ENCODE measurements at places on chromosomes 5 and 9.

- peak; percentile 33 for DNase-seq
Observed at GRCh38 chr5:181173420-181174342, 26.3 kb downstream of the OR2V2 start.

DNA sequence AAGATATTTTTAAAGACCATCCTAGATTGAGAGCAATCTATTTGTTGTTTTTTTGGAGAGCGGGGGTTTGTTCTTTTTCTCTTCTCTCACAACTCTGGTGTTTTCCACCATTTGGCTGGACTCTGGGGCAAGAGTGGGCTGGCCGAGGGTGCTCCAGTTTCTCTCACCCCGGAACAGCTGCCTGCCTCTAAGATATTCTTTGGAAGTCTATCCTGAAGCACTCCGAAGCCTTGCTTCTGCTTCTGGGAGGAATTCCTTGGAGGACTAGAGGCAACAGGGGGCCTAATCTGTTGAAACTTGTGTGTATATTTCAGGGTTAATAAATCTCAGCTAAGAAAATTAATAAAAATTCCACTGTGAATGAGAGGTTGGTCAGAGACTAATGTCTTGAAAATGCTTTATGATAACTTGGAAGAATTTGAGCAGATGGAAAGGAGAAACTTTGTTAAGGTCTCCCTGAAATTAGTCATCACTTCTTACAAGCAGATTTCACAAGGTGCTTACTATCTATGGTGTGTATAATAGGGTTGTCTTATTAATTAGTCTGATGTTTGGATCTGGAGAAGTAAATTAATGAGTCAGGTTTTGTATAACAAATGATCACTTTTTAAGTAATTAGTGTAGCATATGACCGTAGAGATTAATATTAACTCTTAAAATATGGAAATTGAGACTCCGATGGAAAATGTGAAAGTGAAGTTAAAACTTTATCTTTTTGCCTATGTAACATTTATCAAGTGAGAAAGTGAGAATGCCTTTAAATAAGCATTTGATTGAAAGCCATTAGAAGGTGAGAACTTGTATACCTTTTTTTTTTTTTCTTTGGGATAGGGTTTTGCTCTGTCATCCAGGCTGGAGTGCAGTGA lies 4.0 kb downstream of the MAN2A1 start:
- DNase-seq = no peak

- no peak for DNase-seq
Observed at GRCh38 chr9:132885720-132886333, 7.1 kb downstream of the SPACA9 start.

- no peak for DNase-seq
Observed at GRCh38 chr5:127330116-127330515, 39.5 kb downstream of the MEGF10 start.

- DNase-seq = no peak
Observed at GRCh38 chr5:163914910-163915309, 409.5 kb downstream of the MAT2B start.

DNA sequence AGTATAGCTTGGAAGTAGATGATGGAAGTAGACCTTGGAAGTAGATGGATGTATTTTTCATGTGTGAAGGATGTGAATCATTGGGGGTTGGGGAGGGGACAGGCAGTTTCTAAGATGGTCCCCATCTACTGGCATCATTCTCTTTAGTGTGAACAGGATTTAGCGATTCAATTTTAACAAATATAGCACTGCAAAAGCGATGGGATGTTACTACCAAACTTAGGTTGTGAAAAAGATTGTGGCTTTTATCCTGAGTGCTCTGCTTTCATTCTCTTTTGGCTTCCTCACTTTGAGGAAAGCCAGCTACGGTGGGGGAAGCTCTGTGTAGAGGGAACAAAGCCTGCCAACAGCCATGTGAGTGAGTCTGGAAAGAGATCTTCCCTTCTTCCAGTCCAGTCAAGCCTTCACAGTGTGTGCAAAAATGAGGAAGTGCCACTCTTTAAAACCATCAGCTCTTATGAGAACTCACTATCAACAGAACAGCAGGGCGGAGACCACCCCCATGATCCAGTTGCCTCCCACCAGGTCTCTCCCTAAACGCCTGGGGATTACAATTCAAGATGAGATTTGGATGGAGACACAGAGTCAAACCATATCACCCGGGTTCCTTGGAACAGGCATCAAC lies 441.4 kb downstream of the SH3GL2 start:
- DNase-seq = no peak

GRCh38 chr5:79133121-79133656 lies 21.6 kb downstream of the BHMT start:
- no peak for DNase-seq

DNA sequence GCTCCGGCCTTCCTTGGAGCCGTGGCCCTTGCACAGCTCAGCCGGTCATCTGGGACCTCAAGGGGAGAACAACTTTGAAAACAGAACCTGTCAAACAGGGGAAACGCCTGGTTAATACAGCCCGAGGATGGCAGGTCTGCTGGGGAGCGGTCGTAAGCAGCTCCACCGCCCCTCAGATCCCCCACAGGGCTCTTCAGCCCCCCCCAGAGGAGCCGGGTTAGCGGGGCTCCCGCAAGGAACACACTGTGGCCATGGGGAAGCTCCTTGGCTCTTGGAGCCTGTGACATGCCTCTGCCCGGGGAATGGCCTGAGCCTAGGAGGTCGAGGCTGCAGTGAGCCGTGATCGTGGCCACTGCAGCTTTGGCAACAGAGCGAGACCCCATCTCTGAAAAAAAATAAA lies 6.8 kb downstream of the TMEM250 start:
- no peak for DNase-seq

DNA sequence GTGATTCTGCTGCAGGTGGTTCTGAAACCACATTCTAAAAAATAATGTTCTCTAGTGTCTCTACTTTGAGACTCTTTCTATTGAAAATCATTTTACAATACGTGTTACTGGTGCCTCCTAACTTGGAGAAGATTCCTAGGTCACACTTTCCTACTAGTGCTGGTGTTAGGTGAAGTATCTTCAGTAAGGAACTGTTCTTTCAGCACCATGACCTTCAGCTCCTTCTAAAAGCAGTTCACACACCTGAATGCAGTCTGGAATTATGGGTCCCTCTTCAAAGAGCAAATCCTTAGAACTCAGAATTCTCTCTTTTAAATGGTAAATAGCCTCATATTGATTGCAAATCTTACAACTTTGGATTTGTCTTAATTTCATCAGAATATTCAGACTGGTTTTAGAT lies 10.6 kb upstream of the DPYSL3 start:
- DNase-seq = no peak

- no peak for DNase-seq
Observed at GRCh38 chr5:145978708-145979107, 42.3 kb downstream of the SH3RF2 start.

DNA sequence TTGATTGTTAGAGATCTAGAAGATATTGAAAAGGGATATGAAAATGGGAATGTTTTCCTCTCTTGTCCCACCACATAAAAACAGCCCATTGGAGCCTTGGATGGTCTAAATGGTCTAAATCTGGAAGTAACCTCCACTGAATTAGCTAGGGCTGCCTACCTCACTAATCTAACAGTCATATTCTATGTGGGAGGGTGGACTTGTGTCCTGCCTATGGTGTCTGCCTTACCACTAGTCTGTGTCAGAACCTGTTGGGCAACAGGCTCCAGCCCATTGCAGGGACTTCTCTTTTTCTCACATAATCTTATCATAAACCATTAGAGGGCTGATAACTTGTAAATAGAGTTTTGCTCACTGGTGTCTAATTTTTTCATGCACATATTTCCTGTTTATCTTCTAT lies 548.8 kb upstream of the CDH18 start:
- DNase-seq = no peak

GRCh38 chr9:74963056-74963455 lies 10.3 kb upstream of the C9orf40 start:
- DNase-seq = no peak

GRCh38 chr9:96289392-96289791 lies 12.6 kb downstream of the HSD17B3 start:
- DNase-seq = no peak

DNA sequence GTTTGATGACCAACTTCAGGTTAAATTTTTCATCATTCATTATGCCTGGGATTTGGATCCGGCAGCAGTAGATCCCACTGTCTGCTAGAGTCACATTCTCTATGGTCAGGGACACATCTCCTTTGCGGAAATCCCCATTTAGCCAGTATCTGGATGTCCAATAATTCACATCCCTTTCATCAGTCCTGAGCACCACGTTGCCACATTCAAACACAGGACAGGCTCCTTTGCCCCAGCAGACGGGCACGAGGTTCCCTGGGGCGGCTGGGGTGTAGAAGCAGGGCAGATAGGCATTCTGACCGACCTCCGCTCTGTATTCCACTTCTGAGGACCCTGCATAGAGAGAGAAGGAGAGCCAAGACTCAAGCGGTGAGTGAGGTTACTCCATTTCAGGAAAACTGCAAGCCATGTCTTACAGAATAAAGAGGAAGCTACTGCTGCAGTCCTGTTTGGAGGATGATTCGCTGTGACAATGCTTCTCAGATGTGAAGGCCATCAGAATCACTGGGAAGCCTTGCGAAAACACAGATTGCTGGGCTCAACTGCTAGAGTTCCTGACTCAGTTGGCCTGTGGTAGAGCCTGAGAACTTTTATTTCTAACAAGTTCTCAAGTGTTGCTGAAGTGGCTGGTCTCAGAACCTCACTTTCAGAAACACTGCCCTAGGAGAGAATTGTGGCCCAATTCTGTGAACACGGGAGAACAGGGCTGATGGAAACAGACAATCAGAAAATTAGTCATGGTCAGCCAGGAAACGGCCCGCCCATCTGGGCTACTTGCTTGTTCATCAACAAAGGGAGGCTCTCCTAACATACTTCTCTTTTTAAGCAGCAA lies 2.0 kb downstream of the HAVCR2 start:
- no peak for DNase-seq

DNA sequence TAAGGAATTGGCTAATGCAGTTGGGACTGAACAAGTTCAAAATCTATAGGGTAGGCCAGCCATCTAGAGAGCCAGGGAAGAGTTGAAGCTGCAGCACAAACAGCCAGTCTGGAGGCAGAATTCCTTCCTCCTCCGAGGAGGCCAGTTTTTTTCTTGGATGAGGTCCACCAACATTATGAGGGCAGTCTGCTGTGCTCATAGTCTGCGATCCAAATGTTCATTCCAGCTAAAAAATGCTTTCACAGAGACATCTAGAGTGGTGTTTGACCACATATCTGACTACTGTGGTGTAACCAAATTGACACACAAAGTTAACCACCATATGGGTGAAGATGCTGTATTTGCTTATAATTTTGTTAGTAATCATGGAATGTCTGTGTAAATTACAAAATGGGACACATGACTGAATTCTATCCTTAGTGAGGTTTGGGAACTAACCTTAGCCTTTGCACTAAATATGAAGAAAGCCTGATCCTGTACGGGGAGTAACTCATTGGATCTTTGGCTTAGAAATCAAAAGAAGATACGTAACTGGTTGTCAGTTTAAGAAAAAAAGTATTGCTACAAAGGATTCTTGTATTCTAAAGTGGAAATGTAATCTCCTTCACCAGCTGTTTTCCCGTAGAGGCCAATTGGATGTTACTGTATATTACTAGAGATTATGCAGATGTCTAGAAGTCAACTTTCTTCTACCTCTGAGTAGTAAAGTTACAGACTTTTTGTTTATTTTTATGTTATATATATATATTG lies 70.6 kb downstream of the SPIN1 start:
- DNase-seq = no peak

DNA sequence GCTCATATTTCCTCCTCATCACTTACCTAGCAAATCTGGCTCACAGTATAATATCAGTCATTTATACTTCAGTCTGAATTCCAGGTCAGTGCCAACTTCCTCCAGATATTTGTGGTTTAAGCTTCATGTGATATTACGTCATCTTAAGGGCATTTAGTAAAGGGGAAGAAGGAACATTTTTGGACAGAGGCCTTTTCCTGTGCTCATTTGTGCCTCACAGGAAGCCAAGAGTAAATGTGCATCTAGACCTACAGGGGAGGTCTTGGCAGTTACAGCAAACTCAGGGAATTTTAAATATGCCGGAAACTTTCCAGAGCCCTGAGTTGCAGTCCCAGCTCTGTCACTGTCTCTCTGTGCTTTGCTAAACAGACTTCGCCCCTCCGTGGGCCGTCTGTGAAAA lies 12.3 kb upstream of the KCNIP1 start:
- DNase-seq = no peak

DNA sequence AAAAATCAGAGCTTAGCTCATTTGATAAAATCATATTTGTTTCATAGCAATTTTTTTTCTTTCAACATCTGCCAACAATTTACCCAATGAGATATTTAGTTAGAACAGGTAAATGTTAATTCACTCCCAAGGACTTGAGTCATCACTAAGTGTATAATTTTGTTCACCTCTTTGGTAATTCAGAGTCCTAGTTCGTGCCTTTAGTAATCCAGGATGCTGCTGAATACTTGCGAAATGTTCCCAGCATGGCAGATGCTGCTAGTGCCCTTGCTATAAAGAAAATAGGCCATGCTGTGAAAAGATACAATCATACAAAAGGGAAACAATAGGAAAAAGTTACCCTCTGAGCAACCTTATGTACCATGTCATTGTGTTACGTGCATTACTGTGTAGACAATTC lies 210.5 kb downstream of the CSNK1G3 start:
- no peak for DNase-seq

- DNase-seq = no peak
Observed at GRCh38 chr9:137108608-137109249, 5.8 kb downstream of the DPP7 start.

DNA sequence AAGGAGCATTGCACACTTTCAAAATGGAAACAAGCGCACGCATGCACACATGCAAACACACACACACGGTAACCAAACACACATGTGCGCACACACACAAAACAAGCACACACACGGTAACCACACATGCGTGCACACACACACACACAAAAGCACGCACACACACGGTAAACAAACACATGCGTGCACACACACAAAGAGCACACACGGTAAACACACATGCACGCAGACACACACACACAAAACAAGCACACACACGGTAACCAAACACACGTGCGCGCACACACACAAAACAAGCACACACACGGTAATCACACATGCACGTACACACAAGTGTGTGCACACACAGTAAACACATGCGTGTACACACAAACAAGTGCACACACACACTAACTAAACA lies 19.3 kb upstream of the SLC6A3 start:
- DNase-seq = no peak

GRCh38 chr5:41109186-41109585 lies 38.0 kb upstream of the MROH2B start:
- no peak for DNase-seq

- no peak for DNase-seq
Observed at GRCh38 chr5:169303119-169303515, 2.2 kb upstream of the SLIT3 start.

Measured in activated CD4-positive, alpha-beta T cell treated with anti-CD3 and anti-CD28 coated beads, Interleukin-2, amount 50 U/mL, for 1 hour (primary cell).